A549 (cell line): ENCODE measurements at places on chromosomes 3 and 15.

GRCh38 chr3:32818229-32818969 is 602 bp downstream of the TRIM71 start:
- DNase-seq, result no peak

GRCh38 chr3:131812433-131812832 is 222.4 kb downstream of the CPNE4 start:
- no peak for DNase-seq

DNA sequence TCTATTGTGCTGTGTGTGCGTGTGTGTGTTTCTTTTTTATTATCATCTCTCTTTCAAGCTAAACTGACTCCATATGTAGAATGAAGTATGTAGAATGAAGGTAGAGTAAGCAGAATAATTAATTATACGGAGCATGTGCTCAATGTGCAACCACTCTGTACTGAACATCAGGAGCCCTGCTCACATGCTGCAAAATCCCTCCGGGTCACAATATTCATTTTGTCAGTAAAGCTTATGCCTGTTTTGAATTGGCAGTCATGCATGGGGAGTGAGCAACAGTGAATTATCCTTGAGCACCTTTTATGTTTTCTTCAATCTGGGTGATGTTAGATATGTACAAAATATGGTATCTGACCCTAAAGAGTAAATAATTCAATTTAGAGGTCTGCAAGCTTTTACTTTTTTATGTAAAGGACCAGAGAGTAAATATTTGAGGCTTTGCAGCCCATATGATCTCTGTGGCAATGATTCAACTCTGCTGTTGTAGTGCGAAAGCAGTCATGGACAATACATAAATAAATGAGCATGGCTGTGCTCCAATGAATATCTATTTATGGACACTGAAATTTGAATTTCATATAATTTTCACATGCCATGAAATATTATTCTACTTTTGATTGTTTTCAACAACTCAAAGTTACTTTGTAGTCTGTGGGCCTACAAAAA is 199.9 kb downstream of the VGLL3 start:
- DNase-seq, result no peak

DNA sequence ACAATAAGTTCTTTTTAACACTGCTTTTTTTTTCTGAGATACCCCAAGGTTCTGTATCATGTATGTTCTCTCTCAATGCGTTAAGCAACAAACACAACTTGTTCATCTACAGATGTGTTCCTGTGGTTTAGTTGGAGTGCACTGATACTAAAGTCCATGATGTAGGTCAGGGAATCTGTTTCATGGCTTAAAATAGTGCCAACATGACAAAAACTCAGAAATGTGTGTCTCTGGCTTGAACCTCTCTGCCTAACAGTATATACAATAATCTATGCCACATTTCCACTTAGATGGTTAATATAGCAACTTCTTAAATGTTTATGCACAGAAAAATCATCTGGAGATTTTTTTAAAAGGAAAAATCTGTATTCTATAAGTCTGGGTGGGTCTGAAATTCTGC is 51.1 kb downstream of the TM4SF18 start:
- DNase-seq, result no peak

DNA sequence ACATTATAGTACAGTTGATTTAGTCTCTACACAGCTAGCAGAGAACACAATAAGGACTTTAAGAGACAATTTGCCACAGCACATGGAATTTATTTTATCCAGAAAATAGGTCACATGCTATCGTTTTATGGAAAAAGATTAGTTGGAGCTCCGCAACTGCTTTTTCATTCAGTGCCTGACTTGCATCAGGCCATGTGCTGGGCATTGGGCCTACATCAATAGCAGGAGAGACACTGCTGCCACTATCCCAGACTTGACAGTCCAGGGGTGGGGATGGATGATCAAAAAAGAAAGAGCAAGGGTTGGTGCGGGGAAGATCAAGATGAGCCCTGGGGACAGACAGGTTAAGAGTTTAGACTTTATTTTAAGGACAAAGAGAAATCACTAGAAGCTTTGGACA is 75.2 kb upstream of the C3orf80 start:
- no peak for DNase-seq

DNA sequence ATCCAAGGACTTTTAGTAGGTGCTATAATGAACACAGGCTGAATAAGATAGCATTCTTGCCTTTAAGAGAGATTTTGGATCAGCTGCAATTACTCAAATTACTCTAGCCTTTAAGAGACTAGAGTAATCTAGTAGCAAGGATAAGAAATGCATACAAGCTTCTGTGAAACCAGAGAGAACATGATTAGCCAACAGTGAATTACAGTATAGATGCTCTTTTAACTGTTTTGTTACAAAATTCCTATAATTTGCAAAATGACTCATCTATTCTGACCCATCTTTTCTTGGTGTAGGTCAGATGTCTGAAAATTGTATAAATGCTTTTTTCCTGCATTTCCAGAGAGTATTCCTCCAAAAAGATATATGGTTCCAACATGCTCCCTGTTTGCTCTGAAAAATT is 66.9 kb downstream of the CEP63 start:
- DNase-seq, result no peak

GRCh38 chr15:85499371-85499887 is 119.0 kb downstream of the AKAP13 start:
- no peak for DNase-seq

DNA sequence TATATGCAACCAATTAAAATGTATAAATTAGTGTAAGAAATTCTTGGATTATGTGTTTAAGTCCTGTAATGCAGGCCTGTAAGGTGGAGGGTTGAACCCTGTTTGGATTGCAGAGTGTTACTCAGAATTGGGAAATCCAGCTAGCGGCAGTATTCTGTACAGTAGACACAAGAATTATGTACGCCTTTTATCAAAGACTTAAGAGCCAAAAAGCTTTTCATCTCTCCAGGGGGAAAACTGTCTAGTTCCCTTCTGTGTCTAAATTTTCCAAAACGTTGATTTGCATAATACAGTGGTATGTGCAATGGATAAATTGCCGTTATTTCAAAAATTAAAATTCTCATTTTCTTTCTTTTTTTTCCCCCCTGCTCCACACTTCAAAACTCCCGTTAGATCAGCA is 65.4 kb upstream of the ACAD9 start:
- no peak for DNase-seq

DNA sequence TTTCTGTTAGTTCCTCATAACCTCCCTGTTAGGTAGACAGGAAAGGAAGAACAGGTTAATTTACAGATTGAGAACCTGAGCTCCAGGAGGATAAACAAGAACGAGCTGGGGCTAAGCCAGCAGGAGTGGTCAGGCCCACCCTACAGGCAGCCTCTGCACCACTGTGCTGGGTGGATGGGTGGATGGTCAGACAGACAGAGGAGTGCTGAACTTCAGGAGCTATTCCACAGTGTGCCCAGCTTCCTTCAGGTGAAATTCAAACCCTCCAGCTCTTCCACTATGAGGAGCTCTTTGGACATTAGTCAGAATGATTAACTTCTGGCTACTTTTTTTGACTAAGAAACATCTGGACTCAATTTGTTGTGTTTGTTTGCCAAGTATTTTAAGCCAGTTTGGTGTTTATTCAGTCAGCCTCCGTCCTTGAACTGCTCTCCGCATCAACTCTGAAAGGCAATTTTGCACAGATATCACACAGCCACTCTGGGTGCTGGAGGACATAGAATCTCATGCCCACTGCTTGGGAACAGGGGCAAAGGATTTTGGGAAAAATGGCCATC is 361.9 kb downstream of the CLSTN2 start:
- no peak for DNase-seq

DNA sequence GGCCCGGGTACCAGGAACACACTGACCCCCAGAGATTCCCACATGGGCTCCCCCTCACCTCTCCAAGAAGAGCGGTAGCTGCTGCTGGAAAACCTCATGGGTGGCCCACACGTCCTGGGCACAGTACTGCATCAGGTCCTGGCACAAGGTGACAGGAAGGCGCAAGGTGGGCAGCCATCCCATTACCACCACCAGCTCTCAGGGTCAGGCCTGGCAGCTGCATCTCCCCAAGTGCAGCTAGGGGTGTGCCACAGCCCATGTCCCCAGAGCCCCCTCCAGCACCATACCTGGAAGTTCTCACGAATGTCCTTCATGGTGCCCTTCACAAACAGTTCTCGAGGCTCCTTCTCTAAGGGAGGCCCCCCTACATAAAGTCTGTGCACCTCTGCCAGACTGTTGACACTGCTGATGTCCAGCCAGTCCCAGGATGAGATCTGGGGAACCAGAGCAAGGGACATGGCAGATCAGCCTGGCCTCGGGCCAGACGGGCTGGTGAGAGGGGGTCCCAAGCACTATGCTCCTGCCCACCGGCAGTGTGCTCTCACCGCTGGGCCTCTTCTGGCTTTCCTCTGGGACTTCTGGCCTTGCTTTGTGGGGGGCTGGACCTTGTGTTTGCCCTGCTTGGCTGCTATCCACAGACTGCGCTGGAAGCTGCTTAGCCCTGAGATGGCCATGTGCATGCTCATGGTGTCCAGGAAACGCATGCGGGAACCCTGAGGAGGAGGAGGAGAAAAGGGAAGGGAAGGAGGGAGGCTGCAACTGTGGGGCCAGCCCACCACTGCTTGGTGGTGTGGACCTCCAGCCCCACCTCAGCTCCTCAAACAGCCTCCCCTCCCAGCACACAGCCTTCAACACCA is 6.0 kb downstream of the POLG start:
- DNase-seq, result no peak

- DNase-seq, result no peak
These were observed 137.9 kb downstream of the TCF12 start for GRCh38 chr15:57056357-57056756.

DNA sequence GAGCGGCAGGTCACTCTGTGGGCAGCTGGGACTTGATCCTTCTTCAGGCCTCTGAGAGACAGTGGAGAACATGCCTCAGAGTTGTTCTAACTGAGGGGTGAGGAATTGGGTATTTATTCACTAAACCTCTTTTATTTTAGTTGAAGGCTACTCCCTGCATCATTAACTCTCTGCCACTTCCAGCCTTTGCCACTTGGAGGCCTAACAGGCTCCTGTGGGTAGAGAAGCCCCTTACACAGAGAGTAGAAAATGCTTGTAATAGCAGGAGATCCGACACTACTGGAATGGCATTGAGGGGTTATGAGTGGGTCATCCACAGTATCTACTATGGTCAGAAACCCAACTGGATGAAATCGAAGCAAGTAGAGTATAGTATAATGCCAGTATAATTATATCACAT is 81.7 kb downstream of the RYR3 start:
- DNase-seq, result no peak

- no peak for DNase-seq
These were observed 82.7 kb downstream of the POLR2M start for GRCh38 chr15:57789225-57789624.

DNA sequence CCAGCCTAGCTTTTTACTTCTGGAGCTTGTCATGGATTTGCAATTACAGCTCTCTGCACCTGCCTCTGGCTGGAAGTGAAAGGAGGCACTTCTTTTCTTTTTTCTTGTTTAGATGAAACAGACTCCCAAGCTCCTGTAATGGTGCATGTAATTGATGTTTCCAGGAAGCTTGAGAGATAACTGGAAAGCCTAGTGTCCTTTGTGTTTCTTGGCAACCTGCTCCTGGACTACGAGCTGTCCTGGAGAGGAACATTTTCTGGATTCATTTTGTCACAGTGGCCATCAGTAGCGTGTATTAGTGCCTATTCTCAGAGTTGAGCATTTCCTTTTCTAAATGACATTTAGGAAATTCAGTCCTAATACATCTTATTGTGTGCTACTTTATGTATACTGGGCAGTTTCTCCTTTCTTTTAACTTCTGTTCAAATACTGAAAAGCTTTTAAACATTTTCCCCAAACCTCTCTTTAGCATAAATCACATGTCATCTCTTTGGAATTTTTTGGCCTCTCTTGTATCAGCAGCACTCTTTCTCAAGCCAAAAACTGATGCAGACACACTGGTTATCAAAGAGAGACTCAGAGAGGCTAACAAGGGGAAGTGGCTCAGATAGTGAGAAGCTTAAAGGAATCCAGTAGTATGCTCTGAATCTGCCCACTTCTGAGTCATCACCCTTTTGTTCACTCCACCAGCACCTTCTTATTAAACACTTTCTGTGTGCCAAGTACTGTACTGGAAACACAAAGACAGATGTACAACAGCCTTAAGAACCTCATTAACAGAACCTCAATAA is 62.6 kb upstream of the SLC2A2 start:
- peak; percentile 3 for DNase-seq

DNA sequence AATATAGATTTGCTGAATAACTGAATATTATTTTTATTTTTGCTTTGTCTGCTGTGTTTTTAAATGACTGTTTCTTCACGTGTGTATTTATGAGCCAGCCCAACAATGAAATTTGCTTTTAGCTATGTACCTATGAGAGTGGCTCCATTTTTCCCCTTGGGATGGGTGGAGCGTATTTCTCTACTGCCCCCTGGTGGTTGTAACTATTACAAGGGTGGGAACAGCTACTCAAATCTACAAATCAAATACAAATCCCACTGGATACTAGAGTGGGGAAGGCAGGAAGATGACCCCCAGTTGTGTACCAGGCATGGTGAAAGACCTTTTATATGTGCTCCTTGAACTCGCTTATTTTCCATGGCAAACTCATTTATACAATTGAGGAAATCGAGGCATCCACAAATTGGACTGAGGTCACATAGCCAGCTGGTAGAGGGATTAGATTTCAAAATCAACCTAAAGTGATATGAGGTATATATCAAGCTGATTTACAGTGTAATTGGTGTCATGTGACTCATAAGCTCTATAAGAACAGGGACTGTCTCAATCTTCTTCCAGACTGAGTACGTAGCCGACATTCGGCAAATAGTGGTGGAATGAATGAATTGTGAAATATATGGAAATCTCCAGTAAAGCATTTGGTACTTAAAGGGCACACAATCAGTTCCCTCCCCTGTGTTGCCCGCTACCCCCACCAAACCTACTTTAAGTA is 69.5 kb upstream of the VEPH1 start:
- peak; percentile 35 for DNase-seq

DNA sequence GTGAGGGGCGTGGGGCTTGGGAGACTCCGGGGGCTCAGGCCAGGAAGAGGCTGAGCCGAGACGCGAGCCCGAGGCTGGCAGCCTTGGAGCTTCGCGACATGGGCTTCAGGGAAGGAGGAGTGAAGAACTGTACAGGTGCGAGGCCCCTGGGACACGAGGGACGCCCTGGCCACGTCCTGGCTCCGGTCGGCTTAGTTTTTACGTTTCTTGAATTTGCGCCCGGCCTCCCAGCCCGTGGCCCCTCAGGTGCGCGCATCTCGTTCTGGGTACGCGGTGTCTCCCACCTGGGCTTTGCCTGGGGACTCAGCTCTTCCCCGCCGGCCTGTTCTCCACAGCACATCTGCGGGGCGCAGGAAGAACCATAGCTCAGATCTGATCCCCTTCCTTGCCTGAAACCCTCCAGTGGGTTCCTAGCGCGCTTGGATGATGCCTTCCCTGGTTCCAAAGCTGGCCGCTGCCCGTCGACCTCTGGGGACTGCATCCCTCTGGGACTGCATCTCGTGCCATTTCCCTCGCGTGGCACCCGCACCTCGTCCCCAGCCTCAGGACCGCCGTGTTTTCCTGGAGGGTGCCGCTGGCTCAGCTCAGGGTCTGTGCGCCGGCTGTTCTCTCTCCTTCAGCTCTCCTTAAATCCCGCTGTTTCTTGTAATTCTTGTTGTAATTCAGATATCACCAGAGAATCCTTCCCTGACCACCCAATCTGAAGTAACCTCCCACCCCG is 614 bp downstream of the CHCHD6 start:
- DNase-seq, result no peak

GRCh38 chr3:119279101-119279554 is 15.1 kb upstream of the ARHGAP31 start:
- peak; percentile 10 for DNase-seq

GRCh38 chr3:51975852-51976549 is 1.1 kb downstream of the ABHD14A start:
- no peak for DNase-seq
